Activated gamma-delta T cell treated with anti-CD3 and anti-CD28 coated beads, Interleukin-2, amount 50 U/mL, for 16 hours (primary cell): ENCODE measurements at places on chromosomes 2 and 18.

DNA sequence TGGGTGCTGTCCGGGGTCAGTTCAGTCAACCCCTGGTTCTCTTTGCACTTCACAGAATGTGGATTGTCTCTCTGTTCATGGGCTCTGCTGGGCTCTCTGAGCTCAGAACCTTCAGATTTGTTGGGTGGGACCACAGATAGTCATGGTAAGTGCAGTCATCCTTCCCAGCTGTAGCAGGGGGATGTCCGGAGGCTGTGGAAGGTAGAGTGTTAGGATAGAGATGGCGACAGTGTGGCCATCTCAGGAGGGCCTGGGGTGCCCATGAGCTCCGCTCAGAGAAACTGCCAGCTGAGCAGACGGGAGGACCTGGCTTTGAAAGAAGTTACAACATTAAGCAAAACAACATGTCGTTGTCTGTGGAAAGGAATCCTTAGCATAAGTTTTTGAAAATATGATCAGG, 149.8 kb downstream of the FAM210A start:
- DNase-seq: no peak

- DNase-seq: no peak
These were observed 8.3 kb downstream of the EHBP1 start for GRCh38 chr2:62713837-62714236.

DNA sequence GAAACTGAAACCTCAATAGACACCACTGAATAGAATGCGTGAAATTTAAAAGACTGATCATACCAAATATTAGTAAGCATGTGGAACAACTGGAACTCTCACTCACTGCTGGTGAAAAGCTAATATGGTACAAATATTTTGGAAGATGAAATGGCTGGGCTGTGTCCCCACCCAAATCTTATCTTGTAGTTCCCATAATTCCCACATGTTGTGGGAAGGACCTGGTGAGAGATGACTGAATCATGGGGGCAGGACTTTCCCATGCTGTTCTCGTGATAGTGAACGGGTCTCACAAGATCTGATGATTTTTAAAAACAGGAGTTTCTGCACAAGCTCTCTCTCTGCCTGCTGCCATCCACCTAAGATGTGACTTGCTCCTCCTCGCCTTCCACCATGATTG, 32.0 kb upstream of the MYCN start:
- DNase-seq: no peak

DNA sequence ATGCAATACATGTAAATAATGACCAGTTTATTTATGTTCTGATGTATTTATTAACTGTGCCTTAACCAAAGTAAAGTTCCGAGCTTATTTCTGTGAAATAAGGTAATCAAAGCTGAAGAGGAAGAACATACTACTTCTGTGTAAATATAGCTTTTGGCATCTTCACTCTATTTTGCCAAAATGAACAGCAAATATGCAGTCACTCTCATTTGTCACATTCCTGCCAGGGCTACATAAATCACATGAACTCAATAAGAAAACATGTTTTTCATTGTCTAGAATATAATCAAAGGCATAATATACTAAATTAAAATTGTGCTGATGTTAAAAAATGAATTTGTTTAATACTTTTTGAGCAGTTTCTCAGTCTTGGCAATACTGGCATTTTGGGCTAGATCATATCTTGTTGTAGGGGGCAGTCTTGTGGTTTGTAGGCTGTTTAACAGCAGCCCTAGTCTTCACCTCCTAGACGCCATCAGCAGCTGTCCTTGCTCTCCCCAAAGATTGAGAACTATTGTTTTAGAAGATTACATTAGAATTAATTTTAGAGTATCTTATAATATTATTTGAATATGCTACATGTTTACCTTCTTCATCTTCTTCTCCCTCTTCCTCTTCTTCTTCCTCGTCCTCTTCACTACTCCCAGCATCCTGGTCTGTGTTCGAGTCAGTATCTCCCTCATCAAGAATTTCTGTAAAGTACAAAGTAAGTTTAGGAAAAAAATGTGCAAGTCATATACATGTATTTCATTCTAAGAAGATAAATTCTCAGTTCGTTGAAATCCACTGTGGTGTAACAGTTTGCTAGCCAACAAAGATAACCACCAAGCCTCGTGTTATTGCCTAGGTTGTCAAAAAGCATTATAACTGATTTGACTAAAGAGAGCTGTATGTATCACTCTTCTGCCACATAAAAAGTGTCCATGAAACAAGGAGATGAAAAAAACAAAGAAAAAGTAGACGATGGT, 41.5 kb downstream of the CWC22 start:
- no peak for DNase-seq

DNA sequence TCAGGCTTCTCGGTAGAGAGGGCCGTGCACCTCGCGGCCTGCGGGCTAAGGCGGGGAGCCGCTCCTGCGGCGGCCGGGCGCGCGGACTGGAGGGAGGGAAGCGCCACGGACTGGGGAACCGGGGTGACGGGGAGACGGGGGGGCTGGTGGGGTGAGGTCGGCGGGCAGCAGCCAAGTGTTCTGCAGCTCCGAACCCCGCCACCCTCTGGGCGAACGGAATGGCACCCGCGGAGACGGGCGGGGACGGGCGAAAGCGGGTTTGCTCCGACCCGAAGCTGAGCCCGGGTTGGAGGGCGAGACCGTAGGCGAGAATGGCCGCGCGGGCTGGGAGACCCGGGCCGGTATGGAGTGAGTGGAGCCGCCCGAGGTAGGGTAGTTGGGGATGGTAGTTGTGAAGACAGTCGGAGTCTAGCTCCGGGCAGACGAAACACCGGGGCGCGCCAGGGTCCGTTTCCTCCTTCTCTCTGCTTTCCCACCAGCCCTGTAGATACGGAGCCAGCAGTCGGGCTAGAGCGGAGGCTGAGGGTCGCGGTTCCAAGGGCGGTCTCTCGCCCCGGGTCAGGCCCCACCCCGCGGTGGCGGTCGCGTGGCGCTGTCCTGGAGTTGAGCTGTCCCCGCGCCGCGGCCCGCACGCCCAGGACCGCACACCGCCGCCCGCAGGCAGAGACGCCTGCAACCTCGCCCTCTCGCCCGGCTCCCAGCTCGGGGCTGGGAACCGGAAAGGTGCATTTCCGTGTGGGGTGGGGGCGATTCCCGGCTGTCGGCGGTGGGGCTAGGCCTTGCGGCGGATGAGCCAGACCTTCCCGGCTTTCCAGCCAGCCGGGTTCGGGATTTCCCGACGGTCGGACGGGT, 160.3 kb upstream of the SIX2 start:
- no peak for DNase-seq

GRCh38 chr2:65103013-65103715, 26.7 kb downstream of the RAB1A start:
- no peak for DNase-seq

DNA sequence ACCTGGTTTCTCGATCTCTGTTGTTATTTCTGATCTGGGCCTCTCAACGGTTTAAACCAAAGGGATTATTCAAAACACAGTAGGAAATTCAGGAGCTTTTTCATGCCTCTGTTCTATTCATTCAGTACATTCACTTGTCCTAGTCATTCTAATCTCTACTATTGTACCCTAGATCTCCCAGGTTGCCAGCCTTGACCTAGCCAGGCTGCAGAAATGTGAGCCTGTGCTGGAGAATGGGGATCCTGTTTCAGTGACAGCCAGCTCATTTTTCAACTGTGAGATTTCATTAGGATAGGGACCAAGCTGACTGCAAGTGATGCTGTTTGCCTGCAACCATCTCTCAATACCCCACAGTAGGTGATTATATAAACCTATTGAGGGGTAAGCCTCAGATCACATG, 186.2 kb downstream of the CMPK2 start:
- no peak for DNase-seq

- no peak for DNase-seq
These were observed 8.9 kb upstream of the CHRNA1 start for GRCh38 chr2:174773215-174773614.
